ENCODE measurements at places on chromosomes 2 and 18.

GRCh38 chr2:207640160-207640559 lies 15.0 kb upstream of the METTL21A start:
- DNase-seq: no peak

DNA sequence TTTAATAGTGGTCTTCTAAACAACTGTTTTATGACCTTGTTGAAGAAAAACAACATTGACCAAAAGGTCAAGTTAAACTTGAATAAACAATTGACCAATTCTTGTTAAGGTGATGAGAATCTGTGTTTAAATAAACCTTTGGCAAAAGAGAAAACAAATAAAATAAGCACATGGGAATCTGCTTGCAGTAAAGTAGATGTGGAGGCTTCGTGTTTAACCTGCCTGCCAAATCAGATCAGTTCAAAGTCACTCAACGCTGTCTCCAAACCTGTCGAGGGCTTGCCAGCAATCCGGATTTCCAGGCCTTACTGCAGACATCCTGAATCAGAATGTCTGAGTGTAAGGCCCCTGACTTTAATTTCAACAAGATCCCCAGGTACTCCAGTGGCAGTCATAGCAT lies 55.1 kb upstream of the AQP4 start:
- DNase-seq: no peak

DNA sequence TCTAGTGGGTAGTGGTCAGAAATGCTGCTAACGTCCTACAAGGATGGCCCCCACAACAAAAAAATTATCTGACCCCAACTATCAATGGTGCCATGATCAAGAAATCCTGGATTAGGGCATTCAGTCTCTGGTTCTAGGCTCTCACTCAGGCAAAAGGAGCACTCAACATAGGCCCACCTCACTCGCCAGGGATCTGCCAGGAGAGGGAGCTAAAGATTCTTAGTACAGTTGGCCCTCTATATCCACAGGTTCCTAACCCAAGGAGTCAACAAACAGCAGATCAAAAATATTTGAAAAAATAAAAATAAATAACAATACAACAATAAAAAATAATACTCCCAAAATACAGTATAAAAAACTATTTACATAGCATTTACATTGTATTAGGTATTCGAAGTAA lies 10.0 kb downstream of the SLC4A5 start:
- peak; percentile 10 for DNase-seq

DNA sequence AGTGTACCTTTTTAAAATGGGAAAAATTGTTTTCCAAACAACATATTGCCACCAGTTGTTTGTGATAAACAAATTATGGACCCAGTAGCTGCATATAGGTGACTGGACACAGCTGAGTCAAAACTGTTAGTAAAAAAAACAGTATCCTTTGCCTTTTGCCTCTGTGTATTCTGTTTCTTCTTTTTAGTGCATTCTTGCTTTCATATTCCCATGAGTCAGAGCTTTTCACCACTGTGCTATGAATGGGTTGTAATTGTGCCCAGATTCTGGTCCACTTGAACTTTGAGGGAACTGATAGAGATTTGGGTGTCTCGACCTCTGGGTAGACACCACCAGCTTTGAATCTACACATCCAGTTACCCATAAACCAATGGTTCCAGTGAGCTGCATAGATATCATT lies 1441.9 kb upstream of the ZEB2 start:
- DNase-seq: no peak

DNA sequence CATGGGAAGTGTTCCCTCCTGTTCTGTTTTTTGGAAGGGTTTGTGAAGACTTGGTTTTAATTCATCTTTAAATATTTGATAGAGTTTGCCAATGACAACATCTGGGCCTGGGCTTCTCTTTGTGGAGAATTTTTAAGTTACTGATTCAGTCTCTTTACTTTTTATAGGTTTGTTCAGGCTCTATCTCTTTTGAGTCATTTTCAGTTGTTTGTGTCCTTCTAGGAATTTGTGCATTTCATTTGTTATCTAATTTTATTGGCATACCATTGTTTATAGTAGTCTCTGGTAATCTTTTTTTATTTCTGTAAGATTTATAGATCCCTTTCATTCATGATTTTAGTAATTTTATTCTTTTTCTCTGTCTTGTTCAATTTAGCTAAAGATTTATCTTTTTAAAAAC lies 14.6 kb downstream of the SCLY start:
- no peak for DNase-seq

GRCh38 chr2:71100195-71100964 lies 29.6 kb downstream of the MCEE start:
- peak; percentile 81 for DNase-seq

GRCh38 chr18:46220116-46220515 lies 115.9 kb downstream of the HAUS1 start:
- DNase-seq: no peak

DNA sequence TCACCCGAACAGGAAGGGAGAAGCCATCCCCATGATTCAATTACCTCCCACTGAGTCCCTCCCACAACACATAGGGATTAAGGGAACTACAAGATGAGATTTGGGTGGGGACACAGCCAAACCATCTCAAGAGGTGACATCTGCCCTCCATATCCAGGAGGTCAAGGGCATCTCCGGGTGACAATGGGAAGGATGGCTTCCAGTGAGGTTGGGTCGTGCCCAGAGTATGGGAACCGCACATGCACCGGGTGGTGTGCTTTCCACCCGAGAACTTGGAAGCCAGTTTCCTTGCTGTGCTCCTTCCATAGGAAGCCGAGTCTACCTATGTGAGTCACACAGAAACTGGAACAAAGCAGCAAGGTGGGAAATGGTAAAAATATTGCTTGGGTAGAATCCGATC lies 216.9 kb upstream of the SALL3 start:
- DNase-seq: no peak

GRCh38 chr2:199883474-199884212 lies 27.4 kb upstream of the C2orf69 start:
- DNase-seq: no peak

- no peak for DNase-seq
Observed at GRCh38 chr2:60735496-60736250, 20.4 kb upstream of the PAPOLG start.

DNA sequence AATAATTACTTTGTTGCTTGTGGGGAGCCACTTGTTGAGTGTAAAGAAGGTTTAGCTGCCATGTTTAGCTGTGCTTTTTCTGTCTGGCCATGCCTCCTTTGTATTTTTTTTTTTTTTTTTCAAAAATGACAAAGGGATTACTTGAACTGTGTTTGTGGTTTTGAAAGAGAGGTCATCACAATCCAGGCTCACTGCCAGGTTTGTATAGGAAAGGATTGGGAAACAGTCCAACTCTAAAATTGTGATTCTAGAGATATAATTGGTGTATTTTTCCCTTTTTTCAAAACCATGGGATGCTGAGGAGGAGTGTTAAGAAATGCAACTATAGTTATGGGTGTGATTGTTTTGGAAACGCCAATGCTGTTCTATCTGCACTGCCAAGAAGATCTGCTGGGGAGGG lies 4.3 kb downstream of the ITPRIPL1 start:
- no peak for DNase-seq

DNA sequence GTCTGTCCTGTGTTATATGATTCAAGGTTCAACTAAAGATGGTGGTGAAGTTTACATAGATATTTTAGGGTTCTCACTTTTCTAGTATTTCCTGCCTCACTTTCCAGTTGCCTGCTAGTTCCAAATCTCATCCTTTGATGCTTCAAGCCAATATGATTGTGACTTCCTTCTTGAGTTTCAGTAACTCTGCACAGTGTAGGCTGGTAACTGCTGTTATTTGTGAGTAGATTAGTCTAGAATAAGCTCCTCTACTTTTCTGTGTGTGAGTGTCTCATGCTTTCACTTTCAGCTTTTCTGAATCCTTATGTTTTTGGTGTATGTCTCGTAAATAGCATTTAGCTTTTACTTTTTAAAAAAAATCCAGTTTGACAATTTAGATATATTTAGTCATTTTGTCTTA lies 42.6 kb downstream of the GALNT1 start:
- DNase-seq: no peak

DNA sequence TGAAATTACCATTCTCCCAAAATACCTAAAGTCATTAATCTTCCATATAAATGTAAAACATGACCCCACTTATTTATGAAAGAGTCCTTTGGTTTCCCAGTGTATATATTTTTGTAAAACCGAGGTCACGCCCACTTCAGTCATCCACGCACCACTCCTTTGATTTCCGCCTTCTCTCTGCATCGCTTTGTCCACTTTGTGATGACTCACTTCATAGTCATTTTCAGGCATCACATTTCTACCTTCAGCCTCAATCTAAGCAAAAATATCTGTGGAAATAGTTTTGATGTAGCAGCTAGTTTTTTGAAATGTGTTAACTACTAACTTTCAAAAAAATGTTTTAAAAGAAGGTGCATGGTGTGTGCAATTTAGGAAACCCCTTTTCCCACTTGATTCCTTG lies 793.5 kb upstream of the SOX11 start:
- DNase-seq: no peak

GRCh38 chr2:217695033-217695520 lies 307.7 kb downstream of the TNS1 start:
- no peak for DNase-seq

DNA sequence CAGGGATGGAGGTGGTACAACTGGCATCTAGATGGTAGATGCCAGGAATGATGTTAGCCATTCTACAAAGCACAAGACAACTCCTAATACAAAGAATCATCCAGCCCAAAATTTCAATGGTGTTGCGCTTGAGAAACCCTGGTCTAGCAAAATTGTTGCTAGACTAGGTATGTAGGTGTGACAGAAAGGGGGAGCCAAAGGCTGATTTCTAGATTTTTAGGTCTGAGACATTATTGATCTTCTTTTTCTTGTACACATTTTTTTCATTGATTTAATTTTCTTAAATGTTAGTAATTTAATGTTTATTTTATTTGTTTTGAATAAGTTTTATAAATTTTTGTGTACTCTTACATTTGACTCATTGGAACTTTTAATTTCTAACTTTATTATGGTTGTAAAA lies 216.4 kb downstream of the FSIP2 start:
- DNase-seq: no peak

- no peak for DNase-seq
Observed at GRCh38 chr2:224956706-224957105, 85.6 kb downstream of the DOCK10 start.

GRCh38 chr2:218282173-218282991 lies 9.9 kb downstream of the TMBIM1 start:
- no peak for DNase-seq

GRCh38 chr2:3296182-3296972 lies 81.2 kb downstream of the EIPR1 start:
- no peak for DNase-seq

DNA sequence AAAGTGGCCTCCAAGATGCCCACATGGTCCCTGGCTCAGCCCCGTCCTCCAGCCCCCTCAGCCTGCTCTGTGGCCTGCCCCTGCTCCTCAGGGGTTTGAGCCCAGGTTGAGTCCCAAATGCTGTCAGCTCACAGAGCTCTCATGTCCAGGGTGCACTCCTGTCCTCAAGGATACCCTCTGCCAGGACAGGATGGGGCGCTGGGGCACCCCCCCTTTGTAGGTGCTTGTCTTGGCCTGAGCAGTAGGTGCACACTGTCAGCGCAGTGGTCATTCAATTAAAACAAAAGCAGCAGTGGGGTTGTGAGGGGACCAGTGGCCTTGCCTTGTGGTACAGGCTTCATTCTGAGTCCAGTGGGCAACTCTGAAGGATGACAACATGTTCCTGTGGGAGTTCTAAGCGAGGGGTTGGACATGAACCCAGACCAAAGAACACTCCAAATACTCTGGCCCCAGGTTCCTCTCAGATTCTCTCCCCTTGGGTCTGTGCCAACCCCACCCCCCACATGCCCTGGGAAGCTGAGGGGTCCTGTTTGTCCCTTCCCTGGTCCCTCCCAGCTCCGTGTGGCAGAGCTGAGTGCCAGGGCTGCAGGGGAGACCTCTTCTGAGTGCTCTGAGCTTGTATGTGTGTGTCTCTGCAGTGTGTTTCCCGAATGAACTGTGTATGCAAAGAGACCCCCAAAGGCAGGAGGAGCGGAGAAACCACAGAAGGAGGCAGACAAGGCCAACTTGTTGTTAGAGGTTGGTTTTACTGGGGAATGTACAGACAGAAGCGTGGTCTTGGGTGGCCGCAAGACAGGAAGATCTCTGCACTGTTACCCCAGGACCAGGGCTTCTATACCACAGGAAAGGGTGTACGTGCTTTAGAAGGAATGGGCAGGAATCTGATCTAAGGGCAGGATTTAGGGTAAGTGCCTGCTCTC lies 155.6 kb upstream of the HS6ST1 start:
- DNase-seq: no peak

- no peak for DNase-seq
Observed at GRCh38 chr2:190304404-190304803, 15.2 kb downstream of the HIBCH start.

DNA sequence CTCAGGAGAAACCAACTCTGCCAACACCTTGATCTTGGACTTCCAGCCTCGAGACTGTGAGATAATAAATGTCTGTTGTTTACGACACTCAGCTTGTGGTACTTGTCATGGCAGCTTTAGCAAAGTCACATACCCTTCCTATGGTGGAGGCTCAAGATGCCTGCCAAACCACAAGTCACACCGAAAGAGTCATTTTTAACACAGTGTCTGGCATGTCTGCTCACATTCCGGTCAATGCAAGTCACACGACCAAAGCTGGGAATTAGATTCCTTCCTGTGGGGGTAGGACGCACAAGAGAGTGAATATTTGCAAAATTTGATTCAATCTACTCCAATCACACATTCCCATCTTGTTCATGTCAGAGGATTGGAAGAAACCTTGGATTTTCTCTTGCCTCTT lies 24.6 kb downstream of the KCNE4 start:
- DNase-seq: no peak

- DNase-seq: no peak
Observed at GRCh38 chr2:223859070-223859469, 21.7 kb upstream of the AP1S3 start.

DNA sequence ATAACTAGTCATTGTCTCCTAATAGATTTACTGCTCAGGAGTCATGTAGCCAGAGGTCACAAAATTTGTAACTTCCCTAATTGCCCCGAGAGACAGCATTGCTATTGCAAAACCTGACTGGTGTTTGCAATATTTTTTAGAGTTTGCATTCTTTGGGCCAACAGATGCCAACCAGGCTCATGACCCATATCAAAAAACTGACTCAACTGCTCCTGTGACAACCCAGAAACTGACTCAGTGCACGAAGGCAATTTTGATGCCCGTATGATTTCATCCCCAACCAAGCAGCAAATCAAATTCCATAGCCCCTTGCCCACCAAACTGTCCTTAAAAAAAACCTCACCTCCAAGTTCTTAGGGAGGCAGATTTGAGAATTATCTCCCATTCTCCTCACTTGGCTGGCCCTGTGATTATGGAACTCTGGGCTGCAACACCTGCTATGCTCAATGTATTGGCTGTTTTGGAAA lies 951.3 kb downstream of the TSN start:
- DNase-seq: no peak

- no peak for DNase-seq
Observed at GRCh38 chr2:147482111-147482895, 362.5 kb upstream of the ACVR2A start.

- DNase-seq: peak; percentile 52
Observed at GRCh38 chr2:86368161-86368824, 30.9 kb upstream of the REEP1 start.

GRCh38 chr2:152411154-152411553 lies 76.2 kb downstream of the FMNL2 start:
- no peak for DNase-seq
